ENCODE measurements at places on chromosomes 12 and 14. TPM values are rescaled to one million over a fixed set of nuclear protein-coding genes. Genes with fewer than 3 reads are reported as not detected.
A peak's percentile ranks its signal among the peaks of the same experiment; 100 is the strongest.

- H3K27ac ChIP-seq: no peak overlapping the region
- peaks cover 50% of the 10 kb centered on the region for H3K4me1 ChIP-seq
- peaks cover 68% of the 10 kb centered on the region for H3K27me3 ChIP-seq
- no peaks in the 10 kb centered on the region for H3K36me3 ChIP-seq
- DNase-seq: peak; percentile 20
- peak overlapping the region; percentile 68 for H3K4me3 ChIP-seq
Measured at GRCh38 chr12:116880213-116880816, 926 bp downstream of the HRK start.

DNA sequence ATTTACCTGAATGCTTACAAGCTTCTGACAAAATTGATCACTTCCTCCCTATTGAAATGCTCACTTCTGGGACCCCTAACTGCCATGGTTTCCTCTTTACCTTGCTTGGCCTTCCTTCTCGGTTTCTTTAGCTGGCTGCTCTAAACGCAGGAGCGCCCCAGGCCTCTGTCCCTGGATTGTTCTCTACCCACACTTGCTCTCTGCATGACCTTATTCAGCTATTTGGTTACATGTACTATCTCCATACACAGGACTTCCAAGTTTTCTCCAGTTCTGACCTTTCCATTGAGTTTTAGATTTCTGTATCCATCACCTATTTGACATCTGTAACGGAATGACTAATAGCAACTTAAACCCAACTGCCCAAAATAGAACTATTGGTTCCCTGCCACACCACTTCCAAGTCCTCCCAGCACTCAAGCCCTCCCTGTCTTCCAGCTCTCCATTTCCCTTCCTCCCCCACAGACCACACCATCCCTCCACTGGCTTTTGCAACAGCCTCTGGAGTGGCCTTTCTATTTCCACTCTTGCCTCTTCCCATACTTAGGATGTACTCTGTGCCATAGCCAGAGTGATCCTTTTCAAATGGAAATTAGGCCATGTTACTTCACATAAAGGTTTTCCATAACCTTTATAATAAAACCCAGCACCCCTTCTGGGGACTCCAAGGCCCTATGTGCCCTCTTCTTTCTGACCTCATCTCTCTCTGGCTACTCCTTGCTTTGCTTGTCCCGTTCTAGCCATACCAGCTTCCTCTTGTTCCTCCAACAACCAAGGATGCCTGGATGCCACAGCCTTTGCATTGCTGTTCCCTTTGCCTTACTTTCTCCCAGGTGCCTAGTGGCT is 202.2 kb downstream of the AEBP2 start:
- no peaks in the 10 kb centered on the region for H3K36me3 ChIP-seq
- no peak for DNase-seq
- peak overlapping the region; percentile 22 for H3K27ac ChIP-seq
- H3K27me3 ChIP-seq: no peaks in the 10 kb centered on the region
- no peaks in the 10 kb centered on the region for H3K4me1 ChIP-seq
- H3K4me3 ChIP-seq: no peak overlapping the region

Gene AKT1
- total RNA-seq: 154 TPM

DNA sequence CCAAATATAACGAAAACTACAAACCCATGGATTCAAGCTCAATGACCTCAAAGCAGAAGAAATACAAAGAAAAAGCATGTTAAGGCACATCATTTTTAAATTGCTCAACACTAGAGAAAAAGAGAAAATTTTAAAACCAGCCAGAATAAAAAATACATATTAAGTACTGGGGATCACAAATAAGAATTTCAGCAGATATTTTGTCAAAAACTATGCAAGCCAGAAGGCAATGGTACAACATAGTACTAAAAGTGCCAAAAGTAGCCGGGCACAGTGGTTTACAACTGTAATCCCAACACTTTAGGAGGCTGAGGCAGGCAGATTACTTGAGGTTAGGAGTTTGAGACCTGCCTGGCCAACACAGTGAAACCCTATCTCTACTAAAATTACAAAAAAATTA is 10.2 kb downstream of the SGPP1 start:
- H3K27ac ChIP-seq: no peak overlapping the region
- no peaks in the 10 kb centered on the region for H3K27me3 ChIP-seq
- peaks cover 22% of the 10 kb centered on the region for H3K4me1 ChIP-seq
- H3K4me3 ChIP-seq: no peak overlapping the region
- peaks cover 51% of the 10 kb centered on the region for H3K36me3 ChIP-seq

DNA sequence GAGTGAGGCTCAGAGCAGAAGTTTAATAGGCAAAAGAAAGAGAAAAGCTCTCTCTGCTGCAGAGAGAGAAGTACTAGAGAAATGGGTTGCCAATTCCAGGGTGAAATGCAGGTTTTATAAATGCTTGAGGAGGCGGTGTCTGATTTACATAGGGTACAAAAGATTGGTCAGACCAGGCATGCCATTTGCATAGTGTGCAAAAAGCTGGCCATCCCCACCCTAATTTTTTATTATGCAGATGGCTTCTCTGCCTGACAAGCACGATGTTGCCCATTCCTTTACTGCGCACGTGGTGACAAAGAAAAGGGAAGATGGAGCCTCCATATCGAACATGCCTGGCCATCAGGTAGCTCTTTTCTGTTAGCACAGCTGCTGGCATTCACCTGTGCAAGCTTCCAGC is 209.3 kb upstream of the PPFIA2 start:
- H3K4me3 ChIP-seq: no peak overlapping the region
- no peak overlapping the region for H3K27ac ChIP-seq
- no peaks in the 10 kb centered on the region for H3K36me3 ChIP-seq
- no peaks in the 10 kb centered on the region for H3K4me1 ChIP-seq
- no peak for DNase-seq

Gene ALX1
- not detected for total RNA-seq

DNA sequence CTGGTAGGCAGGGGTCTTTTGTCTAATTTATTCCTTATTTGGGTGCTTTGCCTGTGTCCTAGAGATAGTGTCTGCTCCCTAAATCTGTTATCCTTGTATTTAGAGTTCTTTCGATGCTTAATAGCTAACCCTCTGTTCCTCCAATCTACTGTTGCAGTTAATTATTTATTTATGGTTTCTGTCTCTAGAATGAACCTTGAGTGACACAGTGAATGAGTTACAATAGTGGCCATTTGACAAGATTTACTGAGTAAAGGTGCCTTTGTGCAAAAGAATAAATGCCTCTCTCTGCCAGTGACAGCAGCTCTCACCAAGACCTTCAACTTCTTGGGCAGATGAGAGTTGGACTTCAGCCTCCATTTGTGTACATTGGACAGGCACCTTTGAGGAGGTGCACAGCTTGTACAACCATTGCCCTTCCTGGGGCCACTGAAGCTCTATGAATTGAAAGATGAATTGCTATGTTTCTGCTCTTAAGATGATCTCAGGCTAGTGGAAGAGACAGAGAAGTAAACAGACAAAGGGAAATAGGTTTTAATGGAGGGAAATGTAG is 165.9 kb downstream of the DERA start:
- H3K27me3 ChIP-seq: no peaks in the 10 kb centered on the region
- DNase-seq: no peak
- H3K4me1 ChIP-seq: no peaks in the 10 kb centered on the region

Gene SLC5A8
- total RNA-seq: not detected

- peaks cover 60% of the 10 kb centered on the region for H3K4me1 ChIP-seq
- H3K27ac ChIP-seq: no peak overlapping the region
- no peak overlapping the region for H3K4me3 ChIP-seq
- H3K27me3 ChIP-seq: no peaks in the 10 kb centered on the region
- no peak for DNase-seq
Measured at GRCh38 chr14:60254176-60254575, 5.2 kb downstream of the PPM1A start.

DNA sequence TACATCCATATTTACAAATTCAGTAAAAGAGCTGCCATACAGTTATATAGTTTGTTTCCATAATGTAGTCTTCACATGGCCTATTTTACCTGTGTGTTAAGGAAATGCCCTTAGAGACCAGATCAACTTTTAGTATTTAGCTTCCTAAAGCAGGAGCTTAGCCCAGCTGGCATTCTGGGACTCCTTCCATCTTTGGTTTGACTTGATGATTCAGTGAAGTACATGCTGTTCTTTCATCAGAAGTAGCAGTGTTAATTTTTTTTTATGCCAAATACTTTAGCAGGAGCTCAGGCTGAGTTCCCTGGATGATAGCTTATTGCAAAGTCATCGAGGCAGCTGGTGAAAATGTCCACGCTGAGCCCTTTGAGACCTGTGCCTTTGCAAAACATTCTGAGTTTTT is 101.0 kb downstream of the FOXG1 start:
- no peaks in the 10 kb centered on the region for H3K36me3 ChIP-seq
- H3K27me3 ChIP-seq: no peaks in the 10 kb centered on the region
- H3K27ac ChIP-seq: no peak overlapping the region

DNA sequence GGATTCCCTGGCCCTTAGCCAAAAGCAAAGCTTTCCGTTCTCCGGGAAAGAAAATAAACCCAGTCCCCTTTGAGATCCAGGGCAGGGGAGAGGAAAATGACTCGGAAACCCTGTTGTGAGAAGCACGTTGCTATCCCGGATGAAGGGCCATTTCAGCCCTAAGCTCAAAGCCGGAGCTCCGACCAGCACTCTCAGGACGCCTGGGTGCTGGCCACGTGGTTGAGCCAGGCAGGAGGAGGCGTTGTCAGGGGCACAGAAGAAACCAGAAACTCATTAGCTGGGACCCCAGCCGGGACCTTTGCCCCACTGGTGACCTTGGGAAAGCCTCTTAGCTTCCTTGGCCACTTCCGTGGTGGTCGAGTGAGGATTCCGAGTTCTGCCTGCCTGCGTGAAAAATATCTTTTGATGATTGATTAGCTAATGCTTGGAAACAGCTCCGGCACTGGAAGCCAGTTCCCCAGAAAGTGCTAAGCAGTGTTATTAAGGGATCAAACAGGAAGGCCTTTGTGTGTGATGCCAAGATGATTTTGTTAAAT is 57.6 kb upstream of the FZD10 start:
- no peaks in the 10 kb centered on the region for H3K27me3 ChIP-seq
- H3K27ac ChIP-seq: no peak overlapping the region
- peaks cover 5% of the 10 kb centered on the region for H3K4me1 ChIP-seq
- no peak for DNase-seq
- no peaks in the 10 kb centered on the region for H3K36me3 ChIP-seq

DNA sequence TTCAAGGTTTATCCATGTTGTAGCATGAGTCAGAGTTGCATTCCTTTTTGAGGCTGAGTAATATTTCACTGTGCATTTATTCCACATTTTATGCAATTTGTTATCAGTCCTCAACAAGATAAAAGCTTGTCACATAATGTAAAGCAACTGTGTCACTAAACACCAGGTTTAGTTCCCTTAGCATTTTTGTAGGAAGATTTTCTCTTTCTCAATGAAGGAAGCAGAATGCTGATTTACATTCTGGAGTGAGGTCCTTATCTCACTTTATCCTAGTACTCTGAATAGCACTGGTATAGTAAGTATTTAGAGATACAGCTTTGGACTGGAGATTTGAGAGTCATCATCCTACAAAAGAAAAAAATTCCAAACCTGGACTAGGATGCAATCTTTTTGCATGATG is 9.8 kb upstream of the EXD2 start:
- no peaks in the 10 kb centered on the region for H3K4me1 ChIP-seq
- no peak overlapping the region for H3K27ac ChIP-seq
- H3K36me3 ChIP-seq: no peaks in the 10 kb centered on the region
- no peak overlapping the region for H3K4me3 ChIP-seq
- no peak for DNase-seq

Gene FGF23
- not detected for total RNA-seq

Gene RASAL1
- not detected for total RNA-seq

DNA sequence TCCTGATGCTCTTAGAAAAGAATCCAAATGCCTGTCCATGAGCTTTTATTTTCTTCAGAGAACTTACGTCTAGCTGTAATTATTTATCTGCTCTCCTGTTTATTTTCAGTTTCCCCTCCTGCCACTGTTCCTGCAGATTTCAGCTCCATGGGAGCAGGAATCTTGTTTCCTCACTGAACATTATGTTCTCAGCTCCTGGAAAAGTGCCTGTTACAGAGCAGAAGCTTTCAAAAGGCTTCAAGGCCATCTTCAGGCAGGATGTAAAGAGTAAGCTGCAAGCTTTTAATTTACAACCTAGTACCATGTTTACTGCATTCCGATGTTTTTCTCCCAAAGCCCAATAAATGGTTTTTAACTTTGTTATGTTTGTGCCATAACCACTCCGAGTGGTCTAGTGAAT is 98.4 kb upstream of the BTG1 start:
- H3K27me3 ChIP-seq: no peaks in the 10 kb centered on the region
- H3K27ac ChIP-seq: peak overlapping the region; percentile 69
- DNase-seq: no peak
- no peaks in the 10 kb centered on the region for H3K36me3 ChIP-seq
- no peaks in the 10 kb centered on the region for H3K4me1 ChIP-seq

Gene P2RX2
- 1.7 TPM for total RNA-seq

- no peak overlapping the region for H3K4me3 ChIP-seq
- peaks cover 16% of the 10 kb centered on the region for H3K27me3 ChIP-seq
- no peak overlapping the region for H3K27ac ChIP-seq
- no peak for DNase-seq
- no peaks in the 10 kb centered on the region for H3K4me1 ChIP-seq
Measured at GRCh38 chr12:103687253-103687652, 100.2 kb downstream of the STAB2 start.

Gene PDE3A
- 10.1 TPM for total RNA-seq

DNA sequence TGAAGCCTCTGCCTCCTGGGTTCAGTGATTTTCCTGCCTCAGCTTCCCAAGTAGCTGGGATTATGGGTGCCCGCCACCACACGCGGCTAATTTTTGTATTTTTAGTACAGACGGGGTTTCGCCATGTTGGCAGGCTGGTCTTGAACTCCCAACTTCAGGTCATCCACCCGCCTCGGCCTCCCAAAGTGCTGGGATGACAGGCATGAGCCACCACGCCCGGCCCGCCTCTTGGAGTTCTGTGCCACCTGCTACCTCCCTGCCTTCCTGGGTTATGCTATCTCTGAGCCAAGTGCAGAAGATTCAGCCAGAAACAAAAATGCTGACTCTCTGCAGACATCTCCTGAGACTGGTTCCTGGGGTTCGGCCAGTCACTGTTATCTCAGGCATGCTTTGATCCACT is 13.2 kb downstream of the CABP1 start:
- no peaks in the 10 kb centered on the region for H3K36me3 ChIP-seq
- peaks cover 36% of the 10 kb centered on the region for H3K27me3 ChIP-seq
- no peak overlapping the region for H3K4me3 ChIP-seq

GRCh38 chr12:121176826-121177529 is 33.0 kb upstream of the P2RX4 start:
- H3K4me3 ChIP-seq: no peak overlapping the region
- peaks cover 4% of the 10 kb centered on the region for H3K36me3 ChIP-seq
- H3K27me3 ChIP-seq: no peaks in the 10 kb centered on the region
- H3K27ac ChIP-seq: no peak overlapping the region
- no peak for DNase-seq
- H3K4me1 ChIP-seq: no peaks in the 10 kb centered on the region

Gene UNC119B
- 13.0 TPM for total RNA-seq

Gene TRMT61A
- total RNA-seq: 8.0 TPM

GRCh38 chr14:68718023-68718990 is 74.6 kb downstream of the ZFP36L1 start:
- peaks cover 44% of the 10 kb centered on the region for H3K4me1 ChIP-seq
- H3K36me3 ChIP-seq: no peaks in the 10 kb centered on the region
- H3K4me3 ChIP-seq: no peak overlapping the region
- H3K27me3 ChIP-seq: no peaks in the 10 kb centered on the region
- H3K27ac ChIP-seq: no peak overlapping the region
- no peak for DNase-seq

Gene ACOT4
- 1.1 TPM for total RNA-seq

GRCh38 chr14:79093531-79093930 is 923.4 kb downstream of the NRXN3 start:
- H3K4me3 ChIP-seq: no peak overlapping the region
- no peaks in the 10 kb centered on the region for H3K4me1 ChIP-seq
- H3K36me3 ChIP-seq: no peaks in the 10 kb centered on the region
- DNase-seq: no peak
- H3K27ac ChIP-seq: no peak overlapping the region
- H3K27me3 ChIP-seq: no peaks in the 10 kb centered on the region

Gene HRK
- total RNA-seq: not detected
